ENCODE measurements at places on chromosomes 5 and 9.

- DNase-seq = no peak
Measured at GRCh38 chr9:133506653-133507038, 18.1 kb downstream of the MYMK start.

- no peak for DNase-seq
Measured at GRCh38 chr9:81499021-81499454, 190.3 kb downstream of the TLE1 start.

- DNase-seq = no peak
Measured at GRCh38 chr5:34496701-34497469, 159.2 kb upstream of the RAI14 start.

GRCh38 chr9:127077644-127077946 is 44.8 kb downstream of the ANGPTL2 start:
- DNase-seq = no peak

DNA sequence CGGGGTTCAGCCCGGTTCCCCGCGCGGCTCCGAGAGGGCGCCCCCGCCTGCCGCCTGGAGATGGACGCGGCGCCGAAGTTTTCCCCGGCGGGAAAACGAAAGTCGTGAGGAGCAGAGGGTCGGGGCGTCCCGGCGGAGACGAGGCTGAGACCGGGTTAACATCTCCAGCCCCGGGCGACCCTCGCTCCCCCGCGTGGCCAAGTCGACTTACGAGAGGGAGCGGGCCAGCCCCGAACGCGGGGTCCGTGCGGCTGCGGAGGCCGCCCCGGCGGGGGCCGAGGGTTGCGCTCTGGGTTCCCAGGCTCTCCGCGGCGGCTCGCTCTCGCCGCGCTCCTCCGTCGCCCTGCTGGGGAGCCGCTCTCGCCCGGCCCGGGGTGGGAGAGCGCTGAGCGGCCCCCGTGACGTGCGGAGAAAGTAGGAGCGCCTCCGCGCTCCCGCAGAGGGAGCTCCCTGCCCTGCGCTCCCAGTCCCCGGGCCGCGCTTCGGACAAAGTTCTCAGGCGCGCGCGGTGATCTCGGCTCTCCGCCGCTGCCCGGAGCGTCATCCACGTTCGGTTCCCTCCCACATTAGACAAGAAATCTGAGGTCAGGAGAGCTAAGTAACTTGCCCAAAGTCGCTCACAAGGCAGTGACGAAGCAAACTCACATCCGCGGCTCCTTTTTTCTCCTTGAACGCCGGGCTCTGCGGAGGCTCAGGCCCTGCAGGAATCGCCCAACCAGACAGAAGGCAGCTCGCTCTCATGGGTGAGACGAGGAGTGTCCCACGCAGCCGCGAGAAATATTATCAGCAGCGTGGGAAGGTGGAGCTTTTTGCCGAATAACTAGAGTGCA is 1.2 kb upstream of the GCNT4 start:
- peak; percentile 32 for DNase-seq

DNA sequence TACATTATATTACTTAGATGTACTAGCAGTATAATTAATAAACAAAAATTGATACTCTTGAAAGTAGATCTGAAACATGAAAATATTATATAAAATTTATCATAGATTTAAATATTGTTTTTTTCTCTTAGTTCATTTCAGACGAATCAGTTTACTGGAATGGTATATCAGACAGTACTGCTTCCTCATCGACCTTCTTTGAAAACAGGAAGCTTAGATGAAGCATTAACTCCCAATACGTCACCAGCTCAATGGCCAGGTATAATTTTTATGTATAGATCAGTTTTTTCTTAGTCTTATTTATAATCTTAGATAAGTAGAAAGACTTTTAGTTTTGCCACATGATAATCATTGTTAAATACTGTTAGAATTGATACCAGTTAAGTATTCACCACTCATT is 106.3 kb downstream of the DMXL1 start:
- DNase-seq = no peak

DNA sequence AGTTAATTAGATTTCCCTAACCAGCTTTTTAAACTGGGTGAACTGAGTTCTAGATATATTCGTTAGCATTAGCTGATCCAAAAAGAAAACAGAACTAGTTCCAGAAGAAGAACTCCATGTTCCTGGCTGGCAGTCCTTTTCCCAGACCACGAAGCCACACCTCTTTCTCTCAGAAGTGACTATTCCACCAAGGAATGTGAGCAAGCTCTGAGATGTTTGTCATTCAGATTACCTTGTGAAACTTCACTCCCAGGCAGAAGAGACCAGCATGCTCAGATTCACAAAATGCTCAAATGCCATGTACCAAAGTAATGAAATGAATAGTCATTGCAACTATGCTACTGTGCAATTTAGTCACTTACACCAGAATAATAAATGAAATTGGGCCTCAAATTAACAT is 4.4 kb upstream of the SSBP2 start:
- no peak for DNase-seq

DNA sequence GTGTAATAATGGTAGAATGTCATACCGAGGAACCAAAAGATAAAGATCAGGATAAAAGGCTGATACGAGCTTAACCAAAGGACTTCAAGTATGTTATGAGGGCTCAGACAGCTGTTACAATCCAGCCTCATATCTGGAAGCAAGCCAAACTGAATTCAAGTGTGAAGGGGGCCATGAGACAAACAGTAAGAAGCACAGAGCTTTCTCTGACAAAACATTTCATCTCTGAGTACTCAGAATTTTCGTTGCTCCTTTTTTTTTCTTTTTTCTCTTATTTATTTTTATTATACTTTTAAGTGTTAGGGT is 52.9 kb upstream of the CD180 start:
- DNase-seq = no peak

- no peak for DNase-seq
Measured at GRCh38 chr5:25286319-25286718, 641.5 kb upstream of the CDH10 start.

DNA sequence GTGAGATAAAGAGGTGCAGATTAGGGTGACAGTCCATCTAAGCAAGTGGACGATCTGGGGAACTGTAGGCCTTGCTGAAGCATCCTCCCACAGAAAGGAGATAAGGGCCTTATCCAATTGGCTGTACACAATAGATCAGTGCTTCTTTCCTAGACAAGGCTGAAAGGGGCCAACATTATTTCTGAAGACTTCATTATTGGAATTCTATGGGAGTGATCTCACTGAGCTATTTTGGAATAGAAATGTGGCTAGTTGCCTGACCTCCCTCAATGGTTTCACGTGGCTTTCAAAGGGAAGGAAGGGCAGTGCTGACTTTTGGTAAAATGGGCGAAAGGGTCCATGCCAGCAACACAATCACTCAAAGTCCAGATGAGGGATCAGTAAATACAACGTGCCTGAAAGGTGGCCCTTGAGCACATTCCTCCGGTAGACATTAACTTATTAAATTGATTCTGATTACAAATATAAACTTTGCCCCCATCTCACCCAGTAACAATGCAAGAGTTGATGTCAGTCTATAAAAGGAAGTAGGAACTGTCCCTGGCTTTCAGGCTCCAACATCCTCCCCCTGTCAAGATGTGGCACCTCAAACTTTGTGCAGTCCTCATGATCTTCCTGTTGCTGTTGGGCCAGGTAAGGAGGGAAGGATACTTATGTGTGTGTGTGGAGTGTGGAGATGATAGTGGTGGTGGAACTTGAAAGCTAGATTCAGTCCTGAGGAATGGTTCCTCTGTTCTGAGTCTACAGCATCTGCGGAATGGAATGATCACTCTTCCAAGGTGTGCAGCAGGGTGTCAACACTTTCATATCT is at the start of gene LEAP2:
LEAP2 (plus strand) TSS at position 550 of the 811 bp plus-strand sequence; CDS start at position 577, 27 bp downstream.
- no peak for DNase-seq

DNA sequence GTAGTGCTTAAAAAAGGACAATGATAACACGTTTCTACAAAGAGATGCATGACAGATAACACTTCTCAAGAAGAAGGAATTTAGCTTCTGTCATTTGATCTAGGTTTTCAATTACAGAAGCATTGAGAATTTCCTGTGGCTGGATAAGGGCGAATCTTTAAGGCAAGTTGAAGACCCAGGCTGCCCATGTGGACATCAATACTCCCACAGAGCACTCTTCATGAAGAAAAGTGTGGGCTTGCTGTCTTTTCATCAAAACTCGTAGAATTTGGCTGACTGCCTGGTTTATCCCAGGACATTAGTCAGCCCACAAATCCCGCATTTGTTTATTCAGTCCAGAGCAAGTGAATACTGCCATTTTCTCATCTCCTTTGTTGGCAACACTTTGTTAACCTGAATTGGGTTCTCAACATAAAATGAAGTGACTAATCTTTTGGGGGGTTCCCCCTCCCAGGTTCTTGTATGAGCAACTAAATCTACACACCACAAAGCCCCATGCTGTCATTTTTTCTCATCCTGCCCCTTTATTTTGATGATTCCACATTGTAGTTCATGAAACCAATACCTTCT is 43.4 kb upstream of the CDKN2B start:
- DNase-seq = no peak
